Mesangial cell (primary cell): ENCODE measurements at places on chromosomes 7 and 10. TPM values are rescaled to one million over a fixed set of nuclear protein-coding genes. Genes with fewer than 3 reads are reported as not detected.

SPACDR gene
- 0.89 TPM in 1 of 2 replicates, not detected in the other for total RNA-seq

CUEDC2 gene
- total RNA-seq, result 60.9 and 80.9 TPM in 2 replicates

GNAT3 gene
- total RNA-seq, result not detected in 2 replicates

DGKI gene
- total RNA-seq, result 3.4 and 13.4 TPM in 2 replicates

DENND11 gene
- total RNA-seq, result 5.4 and 6.5 TPM in 2 replicates

SPDYE11 gene
- not detected in 2 replicates for total RNA-seq

IFIT1B gene
- total RNA-seq, result not detected in 2 replicates

ABHD11 gene
- total RNA-seq, result 29.2 and 38.9 TPM in 2 replicates
